ENCODE measurements at places on chromosomes 7 and 10.

DNA sequence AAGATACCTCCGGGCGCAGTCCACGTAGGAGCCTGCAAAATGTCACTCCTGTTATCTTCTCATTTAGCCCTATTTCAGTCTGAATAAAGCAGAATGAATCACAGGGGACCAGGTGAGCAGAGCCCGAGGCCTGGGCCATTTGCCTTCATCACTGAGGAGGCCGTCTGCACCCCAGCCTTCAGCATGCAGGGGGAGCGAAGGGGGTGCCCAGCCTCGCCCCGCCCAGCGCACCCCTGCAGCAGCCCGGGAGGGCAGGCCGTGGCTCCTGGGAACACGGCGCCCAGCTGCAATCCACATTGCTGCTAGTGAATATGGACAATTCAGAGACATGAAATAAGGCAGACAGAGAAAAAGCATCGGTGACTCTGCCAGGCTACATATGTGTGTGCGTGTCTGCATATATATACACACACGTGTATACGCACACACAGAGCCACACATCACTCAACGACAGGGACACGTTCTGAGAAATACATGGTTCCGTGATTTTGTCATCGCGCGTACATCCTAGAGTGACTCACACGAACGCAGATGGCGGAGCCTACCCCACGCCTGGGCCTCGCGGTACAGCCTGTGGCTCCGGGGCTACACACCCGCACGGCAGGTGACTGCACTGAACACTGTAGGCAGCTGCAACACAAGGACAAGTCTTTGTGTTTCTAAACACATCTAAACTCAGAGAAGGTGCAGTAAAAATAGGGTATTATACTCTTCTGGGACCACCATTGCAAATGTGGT, 15.2 kb upstream of the ELFN1 start:
- DNase-seq = no peak

- no peak for DNase-seq
Observed at GRCh38 chr10:7908541-7909210, 90.4 kb downstream of the TAF3 start.

DNA sequence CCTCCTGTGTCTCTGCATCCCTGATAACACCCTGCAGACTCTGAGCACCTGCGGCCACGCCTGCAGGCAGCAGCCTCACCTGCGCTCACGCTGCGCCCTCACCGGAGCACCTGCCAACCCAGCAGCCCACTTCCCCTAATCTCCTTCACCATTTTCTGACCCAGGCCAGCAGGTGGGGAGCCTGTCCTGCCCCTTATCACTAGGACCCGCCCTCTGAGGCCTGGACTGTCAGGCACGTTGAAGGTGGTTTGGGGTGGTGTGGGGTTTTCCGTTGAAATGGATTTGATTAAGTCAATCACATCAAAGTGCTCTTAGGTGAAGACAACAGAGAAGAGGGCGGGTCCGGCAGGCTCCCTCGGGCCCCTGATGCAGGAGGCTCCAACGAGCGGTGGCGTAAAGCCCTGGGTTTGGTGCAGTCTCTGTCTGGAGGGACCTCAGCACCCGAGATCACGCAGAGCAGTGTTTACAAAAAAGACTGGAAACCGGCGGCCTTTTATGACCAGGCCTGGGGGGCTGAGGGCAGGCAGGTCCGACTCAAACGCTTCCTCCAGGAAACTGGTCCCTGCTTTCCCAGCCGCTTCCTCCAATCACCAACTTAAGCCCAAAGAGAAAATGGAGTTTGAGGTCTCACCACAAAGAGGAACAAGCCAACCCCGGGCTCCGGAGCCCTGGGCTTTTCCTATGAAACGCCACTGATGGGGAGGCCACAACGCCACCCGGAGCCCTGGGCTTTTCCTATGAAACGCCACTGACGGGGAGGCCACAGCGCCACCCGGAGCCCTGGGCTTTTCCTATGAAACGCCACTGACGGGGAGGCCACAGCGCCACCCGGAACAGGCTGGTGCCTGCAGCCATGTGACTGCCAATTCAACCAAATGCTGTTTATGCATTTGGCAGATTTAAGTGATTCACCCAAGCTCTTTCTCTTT, 45.5 kb downstream of the DPYSL4 start:
- no peak for DNase-seq

GRCh38 chr7:51774178-51774577, 457.6 kb upstream of the COBL start:
- DNase-seq = no peak

DNA sequence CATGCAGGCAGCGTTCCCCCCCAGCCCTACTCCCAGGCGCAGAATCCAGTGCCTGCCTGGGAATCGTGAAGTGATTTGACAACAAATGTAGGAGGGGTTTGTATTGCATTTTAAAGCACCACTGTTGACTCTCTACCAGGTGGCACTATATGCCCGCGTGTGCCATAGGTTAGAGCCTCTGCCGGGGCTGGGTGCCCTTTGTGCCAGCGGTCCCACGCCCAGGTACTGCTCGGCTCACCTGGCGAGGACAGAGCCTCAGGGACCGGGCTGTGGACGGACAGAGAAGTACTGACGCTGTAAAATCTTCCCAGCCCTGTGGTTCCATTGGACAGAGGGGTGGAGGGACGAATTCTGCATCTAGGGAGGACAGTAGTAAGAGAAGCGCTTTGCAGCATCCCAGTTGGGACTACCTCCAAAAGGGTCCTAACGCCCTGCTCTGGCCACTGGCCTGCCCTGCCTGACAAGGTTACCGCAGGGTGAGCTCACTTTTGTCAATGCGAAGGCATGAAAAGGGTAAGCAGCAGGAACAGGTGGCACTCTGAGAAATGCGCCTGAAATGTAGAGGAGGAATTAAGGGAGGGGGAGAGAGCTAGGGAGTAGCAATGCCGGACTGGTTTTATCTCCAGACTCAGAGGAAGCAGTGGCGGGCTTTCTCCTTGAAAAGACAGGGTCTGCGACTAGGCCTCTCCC, 788 bp upstream of the CACNA2D1 start:
- DNase-seq = no peak

DNA sequence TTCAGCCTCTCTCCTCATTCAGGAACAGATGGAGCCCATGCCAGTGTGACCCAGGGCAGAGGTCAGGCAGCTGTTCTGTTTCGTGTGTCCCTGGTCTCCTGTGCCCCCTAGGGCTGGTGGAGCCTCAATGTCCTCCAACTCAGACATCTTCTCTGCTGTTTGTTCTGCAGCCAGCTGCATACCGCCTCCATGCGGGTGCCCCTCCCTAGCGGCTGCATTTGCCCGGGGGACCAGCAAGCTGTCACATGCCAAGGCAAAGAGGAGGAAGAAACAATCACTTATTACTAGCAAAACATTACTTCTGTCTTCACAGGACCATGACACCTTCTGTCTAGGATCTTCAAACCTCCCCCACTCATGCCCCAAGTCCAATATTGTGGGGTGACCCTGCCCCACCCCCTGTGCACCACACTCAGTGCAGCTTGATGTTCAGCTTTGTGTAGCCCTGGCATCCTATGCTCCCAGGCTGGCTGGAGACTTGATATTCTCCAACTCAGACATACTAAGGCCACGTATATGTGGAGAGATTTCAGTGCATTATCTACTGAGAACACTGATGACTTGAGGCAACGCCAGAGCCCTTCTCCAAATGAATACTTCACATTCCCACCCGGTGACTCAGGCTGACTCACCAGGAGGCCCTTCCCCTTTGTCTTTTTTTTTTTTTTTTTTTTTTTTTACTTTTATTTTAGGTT, 188.9 kb downstream of the SKIDA1 start:
- no peak for DNase-seq

DNA sequence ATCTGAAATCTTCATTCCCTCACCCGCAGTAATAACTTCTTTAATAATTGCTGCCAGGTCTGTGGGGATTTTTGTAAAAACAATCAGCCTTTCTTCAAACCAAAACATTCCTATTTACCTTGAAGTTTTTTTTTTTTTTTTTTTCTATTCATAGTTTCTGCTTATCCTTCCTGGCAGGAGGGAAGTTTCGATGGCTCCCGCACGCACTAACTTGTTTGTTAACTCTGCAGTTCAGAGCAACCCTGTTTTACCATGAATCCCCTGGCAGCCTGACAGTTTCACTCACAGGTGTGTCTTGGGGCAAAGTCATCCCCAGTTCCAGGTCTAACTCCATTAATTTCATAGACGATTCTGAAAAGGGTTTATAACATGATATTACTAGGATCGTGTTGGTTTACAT, 149.3 kb downstream of the KLF6 start:
- no peak for DNase-seq

- DNase-seq = no peak
Observed at GRCh38 chr7:132359743-132360142, 216.5 kb downstream of the PLXNA4 start.

DNA sequence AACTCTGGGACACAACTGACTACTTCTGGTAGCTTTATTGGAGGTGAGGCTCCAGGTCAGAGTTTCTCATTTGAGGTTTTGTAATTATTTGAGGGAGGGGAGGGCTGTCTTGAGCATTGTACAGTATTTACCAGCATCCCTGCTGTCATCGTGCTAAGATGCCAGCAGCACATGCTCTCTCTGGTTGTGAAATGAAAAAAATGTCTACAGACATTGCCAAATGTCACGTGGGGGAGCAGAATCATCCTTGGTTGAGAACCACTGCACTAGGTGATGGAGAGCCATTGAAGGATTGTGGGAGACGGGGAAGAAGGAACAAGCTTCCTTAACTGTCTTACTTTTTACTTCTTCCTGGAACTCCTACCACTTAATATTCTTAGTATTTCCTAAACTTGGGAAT, 5.0 kb downstream of the SEPTIN7 start:
- no peak for DNase-seq

- no peak for DNase-seq
Observed at GRCh38 chr10:26821699-26822570, 38.8 kb downstream of the ABI1 start.

DNA sequence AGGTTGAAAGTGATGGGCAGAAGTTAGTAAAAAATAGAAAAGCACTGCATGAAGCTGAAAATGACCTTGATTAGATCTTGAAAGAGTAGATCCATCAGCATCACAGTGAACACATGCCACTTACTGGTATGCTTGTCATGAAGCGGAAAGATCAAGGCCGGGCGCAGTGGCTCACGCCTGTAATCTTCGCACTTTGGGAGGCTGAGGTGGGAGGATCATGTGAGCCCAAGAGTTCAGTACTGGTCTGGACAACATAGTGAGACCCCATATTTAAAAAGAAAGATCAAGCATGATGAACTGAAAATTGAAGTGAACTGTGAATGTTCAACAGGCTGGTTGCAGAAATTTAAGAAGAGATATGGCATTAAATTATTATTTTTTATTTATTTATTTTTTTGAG, 18.0 kb downstream of the LCOR start:
- no peak for DNase-seq

GRCh38 chr7:30973292-30973691, 9.5 kb downstream of the GHRHR start:
- DNase-seq = no peak

All from activated T-cell treated with anti-CD3 and anti-CD28 coated beads, Interleukin-2, amount 50 U/mL, for 1 hour (primary cell).